ENCODE measurements at places on chromosomes 2 and 18.

DNA sequence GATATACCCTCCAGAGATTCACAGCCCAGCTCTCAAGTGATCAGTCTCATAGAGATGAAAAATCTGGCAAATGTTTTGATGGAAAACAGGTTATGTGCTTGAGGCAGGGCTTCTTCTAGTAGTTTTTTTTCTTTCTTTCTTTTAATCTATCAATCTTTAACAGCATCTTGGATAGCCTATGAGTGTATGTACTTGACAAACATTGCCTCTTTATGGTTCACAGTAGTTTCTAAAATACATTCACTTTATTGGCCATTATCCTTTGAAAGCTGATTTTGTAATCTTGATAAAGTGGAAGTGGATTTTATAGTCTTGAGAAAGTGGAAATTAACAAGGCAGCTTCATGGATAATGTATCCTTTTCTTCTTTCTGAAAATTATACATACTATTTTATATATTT, 51.4 kb upstream of the IL1R1 start:
- DNase-seq, result no peak

- DNase-seq, result no peak
Observed at GRCh38 chr2:142718576-142719155, 158.8 kb upstream of the KYNU start.

- DNase-seq, result no peak
Observed at GRCh38 chr2:81050580-81051095, 746.1 kb upstream of the LRRTM1 start.

DNA sequence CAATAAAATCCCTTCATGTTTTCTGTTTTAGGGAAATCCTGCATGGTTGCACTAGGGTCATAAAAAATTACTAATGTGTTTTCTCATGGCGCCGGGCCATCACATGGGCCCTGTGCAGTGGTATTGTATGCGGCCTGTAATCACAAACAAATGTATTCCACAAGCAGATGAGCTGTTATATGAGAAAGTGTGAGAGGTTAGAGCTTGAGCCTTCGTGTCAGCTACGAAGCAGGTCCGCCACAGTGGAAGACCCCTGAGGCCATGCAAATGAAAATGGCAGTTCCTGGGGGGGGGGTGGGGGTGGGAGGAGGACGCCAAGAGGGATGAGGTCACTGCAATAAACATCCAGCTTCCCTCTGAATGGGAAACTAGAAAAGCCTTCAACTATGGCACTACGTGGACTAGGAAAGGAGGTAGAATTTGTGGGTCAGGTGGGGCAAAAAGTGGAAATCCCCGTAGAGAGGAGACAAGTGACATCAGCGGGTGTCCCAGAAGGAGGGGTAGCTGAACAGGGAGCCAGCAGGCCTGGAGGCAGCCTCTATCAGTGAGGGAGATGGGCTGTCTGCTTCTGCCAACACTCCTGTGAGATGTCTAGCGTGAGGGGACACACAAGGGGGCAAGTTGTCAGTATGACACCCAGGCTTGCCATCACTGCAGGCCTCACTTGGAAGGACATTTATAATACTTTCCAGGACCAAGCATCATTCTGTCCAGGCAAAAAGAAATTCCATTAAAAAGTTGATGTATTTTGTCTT, 130.3 kb upstream of the CTAGE1 start:
- DNase-seq, result no peak

DNA sequence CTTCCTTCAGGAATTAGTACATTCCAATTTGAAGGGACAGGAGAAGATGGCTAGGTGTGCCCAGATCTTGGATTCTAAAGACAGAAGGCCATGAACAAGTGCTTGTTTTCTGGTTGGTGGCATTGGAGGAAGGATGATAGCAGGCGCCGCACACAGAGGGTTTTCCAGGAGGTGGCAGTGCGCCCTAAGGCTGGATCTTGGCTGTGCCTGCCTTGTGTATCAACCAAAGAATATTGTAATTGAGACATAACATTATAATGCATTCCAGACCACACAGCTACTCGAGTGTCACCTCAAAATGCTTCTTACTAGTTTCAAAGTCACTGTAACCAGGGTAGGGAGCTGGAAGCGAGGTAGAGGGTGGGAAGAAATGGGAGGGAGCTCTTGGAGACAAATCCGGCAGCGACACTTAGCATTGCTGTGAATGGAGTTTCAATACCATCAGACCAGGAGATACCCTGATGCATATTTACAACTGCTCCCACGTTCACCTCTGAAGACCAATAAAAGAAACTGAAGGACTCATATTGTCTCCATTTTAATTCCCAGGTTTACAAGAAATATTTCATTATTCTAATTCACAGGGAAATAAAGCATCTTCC, 42.5 kb downstream of the CPO start:
- peak; percentile 81 for DNase-seq

DNA sequence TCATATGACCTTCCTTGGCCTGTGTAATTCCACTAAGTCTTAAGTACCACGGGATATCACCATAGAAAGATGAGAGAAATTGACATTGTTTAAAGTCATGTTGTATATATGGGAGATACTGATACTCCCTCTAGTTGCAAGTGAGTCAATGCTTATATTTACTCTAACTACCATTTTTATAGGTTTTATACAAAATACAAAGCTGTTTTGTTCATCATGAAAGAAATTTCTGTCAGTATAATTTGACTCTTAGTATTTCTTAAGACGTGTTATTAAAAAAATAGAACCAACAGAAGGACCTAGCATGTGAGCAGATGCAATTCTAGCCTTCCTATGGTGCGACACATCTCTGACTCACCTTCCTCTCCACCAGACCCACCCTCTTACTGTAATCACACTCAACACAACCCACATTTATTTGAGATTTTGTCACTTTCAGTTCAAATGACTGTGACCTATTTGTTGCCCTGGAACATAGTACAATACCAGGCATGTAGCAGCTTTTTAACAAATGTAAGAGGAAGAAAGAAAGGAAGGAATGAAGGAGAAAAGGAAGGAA, 453.1 kb downstream of the CMPK2 start:
- DNase-seq, result no peak

DNA sequence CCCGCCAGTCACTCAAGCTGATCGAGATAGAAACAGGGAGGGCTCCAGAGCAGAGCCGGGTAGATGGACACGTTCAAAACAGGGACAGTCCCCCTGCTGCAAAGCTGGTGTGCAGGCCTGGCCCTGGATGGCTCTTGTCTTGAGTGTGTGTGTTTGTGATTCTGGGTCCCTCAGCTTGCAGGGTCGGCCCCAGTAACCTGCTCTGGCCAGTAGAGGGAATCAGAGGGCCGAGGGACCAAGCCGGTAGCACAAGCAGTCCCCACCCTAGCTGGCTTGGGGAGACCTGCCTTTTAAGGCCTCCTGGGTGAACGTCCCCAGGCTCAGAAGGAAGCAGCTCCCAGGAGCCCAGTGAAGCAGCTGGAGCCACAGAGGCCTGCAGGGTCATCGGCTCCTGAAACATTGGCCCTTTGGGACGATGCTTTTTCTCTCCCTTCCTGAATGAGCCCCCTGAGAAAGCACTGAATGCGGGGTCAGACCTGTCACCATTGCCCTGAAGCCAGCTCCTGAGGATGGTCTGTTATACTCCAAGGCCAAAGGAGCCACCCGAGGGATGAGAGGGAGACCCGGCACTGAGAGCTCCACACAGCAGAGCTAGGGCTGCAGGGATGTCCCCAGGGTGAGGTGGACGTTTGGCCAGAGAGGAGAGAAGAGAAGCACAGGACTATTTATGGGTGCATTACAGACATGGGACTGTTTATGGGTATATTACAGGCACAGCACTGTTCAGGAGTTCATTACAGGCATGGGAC, 15.4 kb upstream of the MLPH start:
- DNase-seq, result peak; percentile 71

DNA sequence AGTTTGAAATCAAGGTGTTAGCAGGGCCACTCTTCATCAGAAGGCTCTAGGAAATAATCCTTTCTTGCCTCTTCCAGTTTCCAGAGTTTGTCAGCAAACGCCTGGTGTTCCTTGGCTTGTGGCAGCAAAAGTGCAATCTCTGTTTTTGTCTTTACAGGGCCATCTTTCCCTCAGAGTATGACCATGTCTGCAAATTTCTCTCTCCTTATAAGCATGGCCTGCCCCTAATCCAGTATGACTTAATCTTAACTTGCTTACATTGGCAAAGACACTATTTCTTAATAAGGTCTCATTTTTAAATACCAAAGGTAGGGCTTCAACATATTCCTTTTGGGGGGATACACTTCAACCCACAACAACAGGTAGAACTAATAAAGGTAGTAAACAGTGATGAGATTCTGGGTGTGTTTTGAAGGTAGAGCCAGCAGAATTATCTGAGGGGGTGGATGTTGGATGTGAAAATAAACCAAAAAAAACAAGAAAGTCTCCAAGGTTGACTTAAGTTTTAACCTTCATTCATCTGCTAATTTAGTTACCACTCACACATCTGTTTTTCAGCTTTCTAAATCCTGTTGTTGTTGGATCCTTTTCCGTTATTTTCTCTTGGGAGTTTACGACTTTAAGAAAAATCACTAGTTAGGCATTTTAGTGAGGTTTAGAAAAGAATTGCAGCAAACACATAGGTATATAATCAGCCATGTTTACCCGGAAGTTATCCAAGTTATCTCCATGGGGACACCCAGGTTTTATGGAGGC, 234.4 kb upstream of the FIGN start:
- DNase-seq, result no peak

GRCh38 chr18:7158216-7158615, 40.6 kb upstream of the LAMA1 start:
- DNase-seq, result no peak

DNA sequence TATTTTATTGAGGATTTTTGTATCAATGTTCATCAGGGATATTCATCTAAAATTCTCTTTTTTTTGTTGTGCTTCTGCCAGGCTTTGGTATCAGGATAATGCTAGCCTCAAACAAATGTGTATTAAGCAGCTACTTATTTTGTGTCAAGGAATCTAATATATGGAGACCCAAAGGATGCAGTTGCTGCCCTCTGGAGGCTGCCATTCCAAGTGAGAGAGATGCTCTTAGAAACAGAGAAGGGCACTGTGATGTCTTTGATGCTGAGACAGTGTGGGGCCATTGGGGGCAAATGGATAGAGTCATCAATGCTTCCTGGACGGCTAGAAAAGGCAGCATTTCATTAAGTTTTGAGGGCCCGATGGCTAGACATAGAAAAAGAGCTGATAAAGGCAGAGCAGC, 292.6 kb downstream of the SETBP1 start:
- DNase-seq, result no peak

DNA sequence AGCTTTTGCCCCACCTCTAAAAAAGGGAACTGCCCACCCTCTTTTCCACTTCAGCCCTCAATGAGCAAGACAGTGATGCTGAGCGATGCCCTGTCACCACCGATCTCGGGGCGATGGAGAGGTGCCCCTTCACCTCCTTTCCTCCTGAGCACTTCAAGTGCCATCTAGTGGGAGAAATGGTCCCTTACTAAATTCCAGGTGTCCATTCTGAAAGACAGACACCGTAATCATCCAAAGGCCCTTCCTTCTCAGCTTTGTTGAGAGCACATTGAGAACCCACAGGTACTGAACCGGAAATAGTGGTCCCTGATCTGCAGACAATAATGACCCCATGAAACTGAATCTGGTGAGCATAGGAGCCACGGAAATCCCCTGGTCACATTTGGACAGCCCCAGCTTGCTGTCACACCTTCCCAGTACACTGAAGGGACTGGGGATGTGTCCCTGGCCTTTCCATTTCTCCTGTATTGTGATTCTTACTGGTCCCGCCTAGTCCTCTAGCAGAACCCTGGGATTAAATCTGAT, 38.5 kb downstream of the KCTD18 start:
- DNase-seq, result peak; percentile 18

DNA sequence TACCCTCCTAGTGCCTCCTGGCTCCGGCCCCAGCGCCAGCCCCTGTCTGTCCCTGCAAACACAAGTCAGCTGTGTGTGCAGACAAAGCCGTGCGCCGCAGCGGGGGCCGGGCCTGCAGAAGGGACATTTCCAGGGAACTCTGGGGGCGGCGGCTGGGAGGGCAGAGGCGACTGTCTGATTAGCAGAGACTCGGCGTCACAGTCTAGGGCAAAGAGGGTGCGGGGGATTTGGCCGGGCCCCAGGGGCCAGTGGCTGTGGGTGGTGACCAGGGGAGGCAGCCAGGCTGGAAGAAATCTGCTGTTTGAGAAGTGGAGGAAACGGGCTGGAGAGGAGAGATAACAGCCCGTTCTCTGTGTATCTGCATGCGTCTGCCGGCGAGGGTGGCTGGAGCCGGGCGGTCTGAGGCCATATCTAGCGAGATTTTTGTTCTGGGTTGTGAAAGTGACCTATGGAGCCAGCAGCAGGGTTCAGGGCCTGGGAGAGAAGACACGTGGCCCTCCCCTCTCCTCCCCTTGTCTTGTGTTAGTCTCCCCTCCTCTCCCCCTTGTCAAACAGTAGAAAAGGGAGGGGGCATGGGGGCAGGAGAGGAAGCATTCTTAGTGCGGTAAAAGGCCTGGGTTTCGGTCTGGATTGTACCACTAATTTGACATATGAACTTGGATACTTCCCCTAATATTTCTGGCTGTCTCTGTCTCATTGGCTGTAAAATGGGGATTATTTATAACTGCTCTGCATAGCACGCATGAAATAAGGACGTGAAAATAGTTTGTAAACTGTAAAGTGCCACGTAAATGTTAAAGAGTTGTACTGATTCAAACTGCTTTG, 169.4 kb downstream of the SMAD7 start:
- DNase-seq, result peak; percentile 89

GRCh38 chr2:62570861-62571698, 65.1 kb upstream of the TMEM17 start:
- no peak for DNase-seq

DNA sequence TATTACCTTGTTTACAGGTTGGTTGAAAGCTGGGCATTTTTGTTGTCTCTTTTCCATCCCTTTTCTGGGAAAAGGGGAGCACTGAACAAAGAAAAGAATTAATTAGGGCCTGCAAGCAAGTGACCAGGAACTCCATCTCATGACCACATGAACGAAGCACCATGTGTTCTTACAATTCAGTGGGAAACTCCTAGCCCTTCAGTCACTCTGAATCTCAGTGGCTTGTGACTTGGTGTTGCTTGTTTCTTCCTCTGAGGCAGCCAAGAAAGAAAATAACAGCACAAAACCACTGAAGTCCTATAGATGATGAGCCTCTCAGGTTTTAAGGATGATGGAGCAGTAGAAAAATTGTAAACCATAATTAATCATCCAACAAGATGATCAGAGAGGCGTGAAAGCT, 129.1 kb upstream of the CAB39 start:
- no peak for DNase-seq

DNA sequence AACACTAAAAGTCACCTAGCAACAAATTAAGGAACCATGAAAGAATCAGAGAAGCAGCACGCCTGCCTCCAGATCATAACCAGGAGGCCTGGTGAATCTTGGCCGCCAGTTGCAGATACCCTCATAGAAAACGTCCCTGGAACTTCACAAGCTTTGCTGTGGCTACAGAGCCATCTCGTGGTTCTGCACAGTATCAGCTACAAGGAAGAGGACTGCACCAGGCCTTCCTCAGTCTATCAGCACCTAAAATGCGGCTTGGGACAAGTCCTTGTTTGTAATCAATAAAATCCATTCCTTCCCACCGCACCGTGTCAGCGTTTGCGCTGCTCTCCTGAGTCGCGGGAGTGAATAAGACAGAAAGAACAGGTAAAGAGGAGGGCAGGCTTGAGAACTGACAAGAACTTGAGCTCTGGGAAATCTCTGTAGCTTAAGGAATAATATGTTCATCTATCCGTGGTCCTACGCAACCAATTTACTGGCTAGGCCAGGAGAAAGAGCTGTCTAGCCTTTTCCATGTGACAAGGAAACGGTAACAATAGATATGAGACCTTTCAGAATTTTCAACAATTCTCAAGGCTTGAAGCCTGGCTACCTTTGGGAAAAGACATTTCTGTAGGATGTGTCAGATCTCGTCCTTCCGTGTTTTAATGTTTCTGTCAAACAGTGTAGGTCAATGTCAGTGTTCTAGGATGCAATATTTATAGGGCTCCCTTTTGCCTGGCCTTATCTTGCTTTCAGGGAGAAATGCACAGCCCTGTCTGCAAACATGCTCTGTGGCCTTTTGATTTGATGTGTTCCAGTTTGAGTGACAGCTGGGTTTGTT, 128.5 kb upstream of the RAB12 start:
- DNase-seq, result peak; percentile 13
